Stimulated activated CD8-positive, alpha-beta memory T cell treated with anti-CD3 and anti-CD28 coated beads, Interleukin-7, amount 100 ng/mL, for 24 hours (primary cell): ENCODE measurements at places on chromosomes 4 and X.
A peak's percentile ranks its signal among the peaks of the same experiment; 100 is the strongest.

- peak; percentile 0 for DNase-seq
Measured at GRCh38 chrX:17046478-17047097, 100.1 kb downstream of the REPS2 start.

GRCh38 chrX:82961129-82961528, 547.0 kb upstream of the POU3F4 start:
- no peak for DNase-seq

DNA sequence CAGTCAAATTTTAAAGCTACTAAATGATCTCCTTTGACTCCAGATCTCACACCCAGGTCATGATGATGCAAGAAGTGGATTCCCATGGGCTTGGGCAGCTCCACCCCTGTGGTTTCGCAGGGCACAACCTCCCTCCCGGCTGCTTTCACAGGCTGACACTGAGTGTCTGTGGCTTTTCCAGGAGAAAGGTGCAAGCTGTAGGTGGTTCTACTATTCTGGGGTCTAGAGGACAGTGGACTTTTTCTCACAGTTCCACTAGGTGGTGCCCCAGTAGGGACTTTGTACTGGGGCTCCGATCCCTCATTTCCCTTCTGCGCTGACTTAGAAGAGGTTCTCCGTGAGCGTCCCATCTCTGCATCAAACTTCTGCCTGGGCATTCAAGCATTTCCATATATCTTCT, 845.2 kb downstream of the PCDH18 start:
- no peak for DNase-seq

DNA sequence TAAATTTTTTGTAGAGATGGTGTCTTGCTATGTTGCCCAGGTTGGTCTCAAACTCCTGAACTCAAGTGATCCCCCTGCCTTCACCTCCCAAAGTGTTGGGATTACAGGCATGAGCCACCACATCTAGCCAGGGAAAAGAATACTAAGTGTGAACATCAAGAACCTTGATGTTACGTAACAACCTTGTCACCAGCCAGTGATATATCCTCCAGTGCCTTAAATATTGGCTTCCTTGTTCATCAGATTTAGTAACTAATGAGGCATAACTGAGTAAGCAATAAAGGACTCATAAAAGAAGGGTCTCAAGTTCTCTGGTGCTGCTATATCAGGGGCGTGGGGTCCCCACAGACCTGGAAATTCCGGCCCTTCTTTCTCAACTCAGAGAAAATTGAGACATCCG, 60.5 kb upstream of the ENPEP start:
- DNase-seq, result no peak

DNA sequence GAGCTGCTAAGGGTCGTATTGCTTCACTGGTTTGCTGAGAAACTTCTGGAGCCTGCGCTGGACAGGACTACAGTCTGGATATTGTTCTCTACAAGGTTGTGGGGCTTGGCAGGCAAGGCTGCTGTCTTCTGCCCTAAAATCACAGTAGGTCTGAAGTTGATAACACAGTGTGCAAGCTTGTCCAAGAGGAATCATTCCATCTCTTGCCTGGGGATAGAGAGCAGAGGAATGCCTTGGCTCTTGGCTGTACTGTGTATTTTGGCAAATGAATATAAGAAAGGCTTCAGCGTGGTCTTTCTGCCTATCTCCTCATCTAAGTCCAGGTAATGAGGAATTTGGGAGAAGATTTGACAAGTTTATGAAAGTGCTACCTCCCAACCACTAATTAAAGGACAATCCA, 9.4 kb upstream of the RASL11B start:
- DNase-seq, result no peak
